PC-9 (cell line): ENCODE measurements at places on chromosomes 7 and 10.

DNA sequence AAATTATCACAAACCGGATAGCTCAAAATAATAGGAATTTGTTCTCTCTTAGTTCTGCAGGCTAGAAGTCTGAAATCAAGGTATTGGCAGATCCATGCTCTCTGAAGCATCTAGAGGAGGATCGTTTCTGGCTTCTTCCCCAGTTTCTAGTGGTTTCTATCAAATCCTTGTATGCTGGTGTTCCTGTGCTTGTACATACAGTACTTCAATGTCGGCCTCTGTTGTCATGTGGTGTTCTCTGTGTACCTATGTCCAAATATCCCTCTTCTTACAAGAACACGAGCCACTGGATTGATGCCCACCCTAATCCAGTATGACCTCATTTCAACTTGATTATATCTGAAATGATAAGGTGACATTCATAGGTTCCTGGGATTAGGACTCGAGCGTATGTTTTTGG, 9.8 kb upstream of the TAX1BP1 start:
- DNase-seq: no peak

DNA sequence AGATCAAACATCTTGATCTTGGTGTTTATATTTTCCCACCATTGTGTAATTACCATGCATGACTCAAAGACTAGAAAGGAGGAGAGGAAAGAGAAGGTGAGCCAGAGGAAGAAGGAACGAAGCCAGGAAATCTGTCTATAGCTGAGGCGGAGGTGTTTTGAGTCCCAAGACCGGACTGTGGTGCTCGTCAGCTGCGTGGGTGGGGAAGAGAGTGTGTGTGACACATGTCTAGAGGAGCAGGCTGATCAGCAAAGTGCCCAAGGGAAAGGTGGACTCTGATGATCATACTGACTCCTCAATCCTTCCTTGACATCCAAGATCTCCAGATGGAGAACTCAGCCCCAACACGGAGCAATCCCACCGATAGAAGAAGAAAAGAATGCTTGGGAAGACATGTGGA, 189.5 kb upstream of the MINDY3 start:
- no peak for DNase-seq

GRCh38 chr7:102978284-102978683, 65.5 kb downstream of the LRRC17 start:
- peak; percentile 59 for DNase-seq

DNA sequence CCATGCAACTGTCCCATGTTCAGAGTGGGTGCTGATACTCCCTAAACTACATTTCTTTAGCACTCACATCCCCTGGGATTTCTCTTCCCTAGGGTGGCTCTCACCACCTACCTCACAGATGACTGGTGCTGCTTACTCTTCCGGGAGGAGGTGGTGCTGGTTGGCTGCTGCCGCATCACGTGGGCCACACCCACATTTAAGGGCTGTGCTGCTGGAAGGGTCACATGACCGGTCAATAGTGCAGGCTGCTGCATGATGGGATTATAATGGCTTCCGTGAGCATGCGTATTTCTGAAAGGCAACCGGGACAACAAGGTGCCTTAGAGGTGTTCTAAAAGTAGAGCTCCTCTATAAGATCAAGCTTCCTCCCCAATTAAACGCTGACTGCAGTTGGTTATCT, 76.8 kb downstream of the CLEC2L start:
- DNase-seq: no peak

DNA sequence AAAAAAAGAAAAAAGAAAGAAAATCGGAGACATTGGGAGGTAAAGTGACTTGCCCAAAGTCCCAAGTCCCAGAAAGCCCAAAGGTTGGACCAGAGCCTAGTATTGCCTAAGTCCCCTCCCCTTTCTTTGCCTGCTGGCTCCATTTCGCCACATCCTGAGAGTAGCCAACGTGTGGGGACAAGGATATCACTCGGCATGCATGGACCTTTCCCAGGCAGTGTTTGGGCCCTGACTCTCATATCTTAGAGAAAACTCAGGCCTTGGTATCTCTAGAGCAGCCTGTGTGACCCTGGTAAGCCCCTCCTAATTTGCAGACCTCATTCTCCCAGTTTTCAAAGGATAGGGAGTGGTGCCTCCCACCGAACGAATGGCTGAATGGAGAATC, 294.2 kb upstream of the ZMIZ1 start:
- no peak for DNase-seq

GRCh38 chr10:62880162-62880561, 64.0 kb upstream of the EGR2 start:
- no peak for DNase-seq

- peak; percentile 80 for DNase-seq
Measured at GRCh38 chr7:51162724-51163329, 153.8 kb downstream of the COBL start.

DNA sequence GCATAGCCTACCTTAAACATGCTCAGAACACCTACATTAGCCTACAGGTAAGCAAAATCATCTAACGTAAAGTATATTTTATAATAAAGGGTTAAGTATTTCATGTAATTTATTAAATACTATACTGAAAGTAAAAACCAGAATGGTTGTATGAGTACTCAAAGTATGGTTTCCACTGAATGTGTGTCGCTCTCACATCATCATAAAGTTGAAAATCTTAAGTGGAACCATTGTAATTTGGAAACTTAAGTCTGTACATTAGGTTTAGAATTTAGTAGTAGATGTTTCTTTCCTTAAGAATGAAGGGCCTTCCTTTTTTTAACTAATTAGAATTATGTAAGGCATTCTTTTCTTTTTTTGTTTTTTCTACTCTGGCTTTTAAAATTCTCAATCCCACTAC, 240.0 kb upstream of the AOAH start:
- no peak for DNase-seq

DNA sequence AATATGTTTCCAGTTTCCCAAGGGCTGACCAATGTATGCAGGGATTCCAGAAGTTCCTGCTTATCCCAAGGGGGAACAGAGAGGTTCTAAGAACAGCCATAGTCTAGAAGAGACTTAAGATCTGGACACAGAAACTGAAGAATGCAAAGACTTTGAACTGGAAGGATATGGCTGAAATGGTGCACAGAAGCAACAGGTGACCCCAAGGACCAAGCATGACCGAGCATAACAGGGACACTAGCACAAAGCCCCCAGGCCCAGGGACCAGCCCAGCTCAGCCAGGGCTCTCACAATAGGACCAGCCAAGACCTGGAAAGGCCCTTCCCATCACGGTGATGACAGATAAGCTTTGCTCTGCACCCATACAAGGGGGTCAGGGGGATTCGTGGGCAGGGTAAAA, 213.0 kb upstream of the KMT2E start:
- no peak for DNase-seq

DNA sequence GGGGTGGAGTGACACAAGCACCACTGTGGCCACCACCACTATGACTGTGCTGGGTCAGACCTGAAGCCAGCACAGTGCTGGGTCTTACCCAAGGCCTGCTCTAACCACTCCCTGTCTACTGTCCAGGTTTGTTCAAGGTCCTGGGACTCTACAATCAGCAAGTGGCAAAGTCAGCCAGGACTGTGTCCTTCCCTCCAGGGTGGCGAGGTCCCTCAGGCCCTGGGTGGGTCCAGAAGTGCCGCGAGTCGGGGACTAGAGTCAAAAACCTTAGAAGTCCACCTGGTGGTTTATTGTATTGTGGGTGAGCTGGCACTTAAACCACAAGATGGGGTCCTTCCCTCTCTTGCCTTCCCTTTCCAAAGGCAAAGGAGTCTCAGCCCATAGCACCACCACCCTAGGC, 30.8 kb upstream of the AGR3 start:
- no peak for DNase-seq

DNA sequence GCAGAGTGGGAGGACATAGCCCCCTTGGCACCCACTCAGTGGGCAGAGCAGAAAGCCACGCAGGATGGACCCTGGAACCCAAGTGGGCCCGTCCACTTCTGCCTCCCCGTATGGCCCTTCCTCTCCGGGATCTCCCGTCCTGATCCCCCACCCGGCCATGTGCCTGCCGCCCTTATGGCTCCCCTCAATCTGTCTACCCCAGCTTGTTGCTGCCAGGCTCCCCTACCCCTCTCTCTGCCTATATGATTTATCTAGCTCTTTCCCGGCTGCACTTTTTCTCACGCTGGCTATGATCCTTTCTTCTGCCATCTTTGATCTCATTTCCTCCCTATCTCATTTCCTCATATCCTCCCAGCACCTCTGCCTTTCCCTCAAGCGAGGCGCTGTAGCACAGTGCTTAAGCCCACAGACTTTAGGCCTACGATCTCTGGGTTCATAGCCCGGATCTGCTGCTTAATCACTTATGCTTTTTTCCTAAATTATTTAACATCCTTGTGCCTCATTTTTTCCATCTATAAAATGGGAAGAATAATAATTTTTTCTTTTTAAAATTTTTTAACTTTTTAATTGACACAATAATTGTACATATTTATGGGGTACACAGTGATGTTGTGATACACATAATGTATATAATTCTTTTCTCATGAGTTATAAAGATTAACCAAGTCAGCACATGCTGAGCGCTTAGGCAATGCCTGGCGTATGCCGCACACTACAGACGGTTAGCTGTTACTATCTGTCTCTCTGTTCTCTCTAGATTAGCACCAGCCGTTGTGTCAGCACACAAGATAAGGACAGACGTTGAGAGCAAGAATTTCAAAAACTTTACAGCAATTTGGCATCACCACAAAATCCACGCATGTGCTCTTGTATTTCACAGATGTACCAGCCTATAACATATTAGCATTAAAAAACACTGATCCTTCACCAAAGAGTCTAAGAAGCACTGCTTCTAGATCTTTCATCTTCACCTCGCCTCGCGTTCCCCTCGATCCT, 18.1 kb downstream of the KCNH2 start:
- DNase-seq: no peak

DNA sequence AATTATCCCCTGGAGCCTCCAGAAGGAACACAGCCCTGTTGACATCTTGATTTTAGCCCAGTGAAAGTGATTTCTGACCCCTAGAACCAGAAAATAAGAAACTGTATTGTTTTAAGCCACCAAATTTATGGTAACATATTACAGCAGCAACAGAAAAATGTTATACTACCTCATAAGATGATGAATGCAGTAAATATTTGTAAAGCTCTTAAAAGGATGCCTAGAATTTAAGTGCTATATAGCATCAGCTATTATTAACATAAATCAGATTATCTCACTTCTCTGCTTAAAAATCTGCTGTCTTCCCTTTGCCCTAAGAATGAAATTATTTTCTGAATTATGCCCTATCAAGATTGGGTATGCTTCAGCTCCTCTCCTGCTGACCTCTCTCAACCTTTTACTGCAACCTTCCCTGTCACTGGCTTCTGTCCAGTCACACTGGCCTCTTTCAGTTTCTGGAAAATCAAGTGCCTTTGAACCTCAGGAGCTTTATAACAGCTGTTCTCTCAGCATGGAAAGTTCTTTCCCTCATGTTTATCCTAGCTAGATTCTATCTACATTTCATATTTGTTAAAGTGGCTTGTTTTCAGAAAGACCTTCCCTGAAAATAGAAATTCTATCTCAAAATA, 78.9 kb downstream of the GPR37 start:
- no peak for DNase-seq

DNA sequence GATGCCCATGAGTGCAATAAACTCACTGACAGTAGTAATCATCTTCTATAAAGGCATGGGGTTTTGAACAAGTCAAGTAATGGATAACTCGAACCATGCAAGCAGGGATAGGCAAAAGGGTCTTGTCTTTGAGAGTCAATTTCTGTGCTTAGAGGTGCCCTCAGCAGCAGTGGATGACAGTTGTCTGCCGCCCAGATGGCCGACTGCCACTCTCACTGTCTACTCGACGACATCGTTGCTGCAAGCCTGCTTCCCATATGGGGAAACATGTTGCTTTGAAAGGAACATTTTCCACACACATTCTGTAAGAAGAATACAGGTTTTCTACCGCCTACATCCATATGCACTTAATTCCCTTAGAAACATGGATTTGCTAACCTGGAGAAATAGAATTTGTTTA, 236.3 kb upstream of the DKK1 start:
- no peak for DNase-seq

DNA sequence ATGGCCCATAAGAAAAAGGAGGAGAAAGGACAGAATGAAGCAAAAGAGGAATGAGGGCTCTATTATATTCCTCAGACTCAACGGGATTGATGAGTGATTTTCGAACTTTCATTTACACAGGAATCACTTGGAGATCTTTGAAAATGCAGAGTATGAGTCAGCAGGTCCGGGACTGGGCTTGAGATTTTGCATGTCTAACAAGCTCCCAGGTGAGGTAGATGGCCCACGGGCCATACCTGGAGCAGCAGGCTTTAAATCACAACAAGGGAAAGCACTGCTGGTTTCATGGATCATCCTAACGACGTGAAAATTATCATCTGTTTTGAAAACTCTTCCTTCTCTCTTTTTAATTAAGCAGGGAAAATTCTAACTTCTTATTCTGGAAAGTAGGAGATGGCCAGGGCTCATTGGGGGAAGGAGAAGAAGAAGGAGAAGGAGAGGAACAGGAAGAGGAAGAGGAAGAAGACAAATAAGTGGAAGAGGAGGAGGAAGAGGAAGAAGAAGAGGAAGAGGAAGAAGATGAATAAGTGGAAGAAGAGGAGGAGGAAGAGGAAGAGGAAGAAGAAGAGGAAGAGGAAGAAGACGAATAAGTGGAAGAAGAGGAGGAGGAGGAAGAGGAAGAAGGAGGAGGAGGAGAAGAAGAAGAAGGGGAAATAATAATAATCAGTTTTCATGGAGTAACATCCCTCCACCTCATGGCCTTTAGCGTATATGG, 3.8 kb upstream of the SDK1 start:
- no peak for DNase-seq

DNA sequence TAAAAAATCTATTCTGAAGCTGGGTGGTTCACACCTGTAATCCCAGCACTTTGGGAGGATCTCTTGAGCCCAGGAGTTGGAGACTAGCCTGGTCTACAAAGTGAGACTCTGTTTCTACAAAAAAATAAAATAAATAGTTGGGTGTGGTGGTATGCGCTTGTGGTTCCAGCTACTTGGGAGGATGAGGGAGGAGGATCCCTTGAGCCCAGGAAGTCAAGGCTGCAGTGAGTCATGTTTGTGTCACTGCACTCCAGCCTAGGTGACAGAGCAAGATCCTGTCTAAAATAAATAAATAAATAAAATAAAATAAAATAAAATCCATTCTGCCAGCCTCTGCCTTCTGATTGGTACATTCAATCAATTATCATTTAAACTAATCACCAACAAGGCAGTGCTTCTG, 17.5 kb downstream of the ZNF33A start:
- DNase-seq: no peak

DNA sequence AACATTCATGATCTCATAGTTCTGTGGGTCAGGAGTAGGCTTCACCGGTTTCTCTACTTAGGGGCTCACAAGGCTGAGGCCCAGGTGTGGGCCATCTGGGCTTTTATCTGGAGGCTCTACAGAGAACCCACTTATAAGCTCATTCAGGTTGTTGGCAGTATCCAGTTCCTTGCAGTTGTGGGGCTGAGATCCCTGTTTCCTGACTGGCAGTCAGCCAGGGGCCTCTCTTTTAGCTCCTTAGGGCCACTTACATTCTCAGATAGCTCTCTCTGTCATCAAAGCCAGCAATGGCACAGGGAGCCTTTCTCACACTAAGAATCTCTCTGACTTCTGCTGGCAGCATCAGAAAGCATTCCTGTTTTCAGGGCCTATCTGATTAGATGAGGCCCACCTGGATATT, 18.2 kb upstream of the HECTD2 start:
- DNase-seq: no peak
